C1 segment of cervical spinal cord (tissue), 14 donors: ENCODE measurements at places on chromosomes 4 and X.

DNA sequence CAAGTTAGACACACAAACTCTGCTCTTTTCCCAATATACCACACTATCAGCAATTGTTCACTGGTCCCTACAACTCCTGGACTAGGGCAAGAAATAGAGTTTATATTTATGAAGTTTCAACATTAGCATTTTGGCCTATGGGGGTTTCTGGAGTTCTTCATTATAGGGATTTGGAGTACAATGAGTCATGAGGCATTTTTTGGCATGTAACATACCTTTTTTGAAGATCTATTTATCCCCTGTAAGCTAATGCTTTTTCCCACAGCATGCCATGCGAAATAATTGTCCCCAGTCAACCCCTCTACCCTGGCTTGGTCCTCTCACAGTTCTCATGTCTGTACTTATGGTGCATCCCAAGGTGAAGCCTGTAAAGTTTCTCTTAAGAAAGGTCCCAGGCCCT, 36.7 kb upstream of the EDA2R start:
- DNase-seq = no peak

- DNase-seq = no peak
These were observed 8.5 kb downstream of the OTUD4 start for GRCh38 chr4:145171911-145172310.

- no peak for DNase-seq
These were observed 47.8 kb downstream of the APLN start for GRCh38 chrX:129606918-129607317.

DNA sequence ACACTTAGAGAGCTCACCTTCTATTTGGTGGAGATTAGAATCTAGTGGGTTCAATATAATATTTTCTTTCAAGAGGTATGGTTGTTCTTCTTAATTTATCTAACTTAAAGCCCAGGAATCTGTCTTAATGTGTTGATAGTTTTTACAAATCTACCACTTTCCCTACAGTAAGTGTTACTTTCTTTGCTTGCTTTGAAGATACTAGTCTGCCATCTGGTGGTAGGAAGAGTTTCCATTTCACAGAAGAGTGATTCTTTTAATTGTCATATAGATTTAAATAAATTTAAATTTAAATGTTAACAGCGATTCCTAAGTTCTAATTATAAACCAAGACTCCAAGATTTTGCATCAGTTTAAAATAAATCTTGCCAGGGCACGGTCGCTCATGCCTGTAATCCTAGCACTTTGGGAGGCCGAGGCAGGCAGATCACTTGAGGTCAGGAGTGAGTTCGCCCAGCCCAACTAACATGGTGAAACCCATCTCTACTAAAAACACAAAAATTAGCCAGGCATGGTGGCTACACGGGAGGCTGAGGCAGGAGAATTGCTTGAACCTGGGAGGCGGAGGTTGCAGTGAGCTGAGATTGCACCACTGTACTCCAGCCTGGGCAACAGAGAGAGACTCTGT, 43.5 kb downstream of the NUDT9 start:
- no peak for DNase-seq

DNA sequence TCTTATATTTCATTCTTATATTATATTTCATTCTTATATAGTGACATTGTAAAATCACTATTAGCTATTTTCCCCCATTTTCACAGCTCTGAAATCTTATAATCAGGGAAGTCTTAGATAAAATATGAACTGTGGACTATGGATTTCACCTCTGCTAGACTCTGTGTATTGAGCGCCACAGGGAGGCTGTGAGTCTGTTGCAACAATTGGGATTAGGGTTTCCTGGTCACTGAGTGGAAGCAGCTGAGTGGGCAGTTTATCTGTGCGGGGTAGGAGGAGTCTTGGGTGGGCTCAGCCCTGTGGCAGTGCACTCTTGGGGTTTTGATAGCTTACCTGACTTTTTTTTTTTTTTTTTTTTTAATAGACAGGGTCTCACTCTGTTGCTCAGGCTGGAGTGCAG, 249.5 kb downstream of the PTTG2 start:
- no peak for DNase-seq

DNA sequence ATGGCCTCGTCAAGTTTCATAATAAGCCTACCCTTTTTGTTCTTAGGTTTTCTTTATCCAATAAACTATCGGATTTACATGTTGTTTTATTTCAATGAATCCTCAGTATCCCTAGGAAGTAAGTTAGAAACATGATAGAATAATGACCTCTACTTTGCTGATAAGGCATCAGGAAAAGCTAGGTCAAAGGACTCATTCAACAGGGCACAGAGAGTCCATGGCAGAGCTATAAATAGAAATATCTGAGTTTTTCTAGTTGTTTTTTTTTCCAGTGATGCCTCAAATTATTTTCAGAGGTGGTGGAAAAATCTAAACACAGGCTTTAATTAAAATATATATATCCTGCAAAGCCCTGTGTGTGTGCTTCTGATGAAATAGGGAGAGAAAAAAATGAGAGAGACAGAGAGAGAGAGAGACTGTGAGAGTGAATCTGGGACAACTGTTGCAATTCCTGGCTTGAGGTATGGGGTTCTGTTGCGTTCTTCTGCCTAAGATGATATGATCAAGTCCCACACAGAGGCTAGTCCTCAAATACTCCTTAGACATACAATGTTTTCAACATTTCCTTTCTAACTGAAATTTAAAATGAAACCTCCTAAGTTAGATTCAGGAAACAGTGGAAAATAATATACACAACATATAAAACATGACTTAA, 139.9 kb downstream of the HDX start:
- DNase-seq = no peak

DNA sequence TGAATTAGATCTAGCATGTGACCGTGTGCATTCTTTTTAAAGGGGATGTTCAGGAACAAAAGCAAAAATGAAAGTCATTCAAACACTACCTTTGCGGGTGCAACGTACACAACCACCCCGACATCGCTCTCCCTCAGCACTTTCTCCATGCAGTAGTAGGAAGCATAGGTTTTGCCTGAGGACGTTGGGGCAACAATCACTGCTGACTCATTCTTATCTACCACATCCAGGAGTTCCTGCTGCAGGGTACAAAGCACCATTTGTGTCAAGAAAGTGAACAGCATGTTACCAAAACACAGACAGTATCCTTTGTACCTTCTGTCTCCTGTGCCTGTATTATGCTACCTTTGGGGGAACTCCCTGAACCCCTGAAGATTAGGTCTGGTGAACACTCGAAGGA, 58.6 kb downstream of the DDX60L start:
- no peak for DNase-seq

DNA sequence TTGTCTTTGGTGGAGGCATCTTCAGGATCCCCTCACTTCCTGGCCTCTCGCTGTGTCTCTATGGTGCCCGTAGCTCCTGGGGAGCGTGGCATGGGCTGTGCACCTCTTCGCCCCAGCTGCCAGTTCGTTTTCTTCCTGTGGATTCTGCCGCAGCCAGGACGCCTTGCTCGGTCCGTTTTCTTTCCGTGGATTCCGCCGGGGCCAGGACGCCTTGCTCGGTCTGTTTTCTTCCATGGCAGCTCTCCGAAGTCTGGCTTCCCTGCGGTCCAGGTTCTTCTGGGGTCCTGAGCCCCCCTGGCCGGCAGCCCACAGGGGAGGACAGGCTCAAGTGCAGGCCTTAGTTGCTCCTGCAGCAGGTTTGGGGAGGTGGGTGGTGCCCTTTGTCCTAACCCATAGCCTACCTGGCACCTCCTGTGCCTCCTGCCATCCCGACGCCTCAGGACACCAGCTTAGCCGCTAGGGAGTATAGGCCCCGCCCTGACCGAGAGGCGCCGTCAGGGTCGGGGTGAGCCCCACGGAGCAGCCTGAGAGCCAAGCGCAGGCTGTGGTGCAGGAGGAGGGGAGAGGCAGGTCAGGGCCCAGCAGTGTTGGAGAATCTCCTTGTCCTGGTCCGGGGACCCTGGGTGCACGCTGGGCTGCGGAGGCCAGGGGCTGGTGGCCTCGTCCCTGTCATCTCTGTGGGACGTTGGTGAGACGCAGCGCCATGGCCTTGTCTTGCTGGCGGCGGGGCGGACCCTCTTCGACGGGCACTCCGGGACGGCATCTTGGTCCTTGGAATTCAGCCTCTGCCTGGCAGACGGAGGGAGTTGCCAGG, 27.1 kb downstream of the UVSSA start:
- no peak for DNase-seq

- no peak for DNase-seq
These were observed 155.0 kb upstream of the MAP3K15 start for GRCh38 chrX:19670321-19670750.

DNA sequence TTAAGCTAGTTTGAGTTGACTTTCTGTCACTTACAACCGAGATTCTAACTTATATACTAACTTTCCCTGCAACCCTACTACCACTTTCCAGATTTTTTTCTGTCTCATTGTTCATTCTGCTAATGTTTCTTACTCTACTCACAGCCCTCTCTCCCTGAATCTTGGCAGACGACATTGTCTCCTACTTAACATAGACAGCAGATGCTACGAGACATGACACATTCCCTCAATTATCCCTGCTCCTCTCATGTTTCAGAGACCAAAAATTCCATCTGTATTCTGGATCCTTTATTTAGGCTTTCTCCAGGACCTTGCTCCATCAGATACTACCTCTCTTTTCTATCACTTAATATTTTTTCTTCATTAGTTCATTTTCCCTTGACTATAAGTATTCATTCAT, 379.1 kb upstream of the TEX13C start:
- DNase-seq = no peak

GRCh38 chr4:138716559-138717335, 298.8 kb upstream of the NOCT start:
- DNase-seq = no peak

DNA sequence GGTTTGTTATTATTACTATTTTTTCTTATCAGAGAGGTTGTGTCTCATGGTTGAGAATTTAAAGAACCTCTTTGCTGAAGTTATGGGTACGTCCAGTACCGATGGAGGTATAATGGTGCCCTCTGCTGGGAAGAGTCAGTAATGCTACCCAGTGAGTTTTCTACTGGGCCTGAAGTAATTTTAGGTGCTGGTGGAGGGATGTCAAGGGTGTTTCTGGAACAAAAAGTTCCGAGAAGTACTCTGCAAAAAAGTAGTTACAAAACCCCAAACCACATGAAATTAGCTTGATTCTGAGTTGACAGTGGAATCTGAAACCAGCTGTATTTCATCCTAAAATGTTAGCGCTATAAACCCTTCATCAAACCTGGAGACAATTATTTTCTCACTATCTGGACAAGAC, 102.5 kb upstream of the MID1 start:
- peak; percentile 0 for DNase-seq

DNA sequence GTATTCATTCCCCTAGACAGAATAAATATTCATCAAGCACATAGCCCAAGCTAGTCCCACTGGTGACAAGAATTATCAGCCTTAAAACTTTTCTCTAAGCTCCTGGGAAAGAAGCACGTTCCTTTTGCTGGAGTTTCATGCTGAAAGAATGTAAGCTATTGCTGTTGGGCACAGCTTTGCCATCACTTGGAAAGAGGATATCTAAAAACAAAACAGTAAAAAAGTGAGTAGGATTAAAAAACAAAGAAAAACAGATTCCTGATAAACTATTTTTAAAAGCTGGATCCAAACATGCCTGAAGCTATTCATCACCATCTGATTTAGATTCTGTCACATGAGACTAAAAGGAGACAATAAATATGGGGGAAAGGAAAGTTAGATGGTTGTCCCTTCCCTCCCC, 176.8 kb downstream of the SCFD2 start:
- no peak for DNase-seq

GRCh38 chrX:132257116-132257515, 37.9 kb upstream of the RAP2C start:
- DNase-seq = no peak

DNA sequence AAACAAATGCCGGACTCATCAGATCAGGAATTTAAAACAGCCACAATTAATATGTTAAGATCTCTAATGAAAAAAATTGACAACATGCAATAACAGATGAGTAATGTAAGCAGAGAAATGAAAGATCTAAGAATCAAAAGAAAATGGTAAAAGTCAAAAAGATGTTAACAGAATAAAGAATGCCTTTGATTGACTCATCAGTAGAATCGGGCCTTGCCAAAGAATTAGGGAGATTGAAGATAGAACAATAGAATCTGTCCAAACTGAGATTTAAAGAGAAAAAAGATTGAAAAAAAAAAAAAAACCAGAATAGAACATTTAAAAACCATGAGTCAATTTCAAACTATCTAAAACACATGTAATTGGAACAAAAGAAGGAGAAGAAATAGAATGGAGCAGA, 25.9 kb upstream of the GUCY1A1 start:
- DNase-seq = no peak

DNA sequence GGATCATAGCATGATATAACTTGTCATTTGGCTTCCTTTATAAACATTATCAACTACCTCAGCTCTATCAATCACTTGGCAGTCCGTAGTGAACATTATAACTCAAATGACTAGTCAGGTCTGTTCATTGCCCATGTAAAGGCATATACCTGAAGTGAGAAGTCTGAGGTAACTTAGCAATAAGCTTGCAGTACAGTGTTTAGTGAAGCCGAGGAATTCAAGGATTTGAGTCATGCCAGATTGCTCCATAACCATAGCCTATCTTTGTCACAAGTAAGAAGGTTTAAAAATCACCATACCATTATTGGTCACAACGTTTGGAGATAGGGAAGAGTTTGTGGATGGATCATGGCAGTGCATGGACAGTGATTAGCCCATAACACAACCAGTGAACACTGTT, 41.6 kb downstream of the AR start:
- no peak for DNase-seq

- no peak for DNase-seq
These were observed 503.5 kb downstream of the MID1IP1 start for GRCh38 chrX:39304746-39305145.

GRCh38 chr4:127829014-127829413, 46.9 kb downstream of the HSPA4L start:
- no peak for DNase-seq

- DNase-seq = no peak
These were observed 17.9 kb upstream of the ADRA2C start for GRCh38 chr4:3748136-3748898.

DNA sequence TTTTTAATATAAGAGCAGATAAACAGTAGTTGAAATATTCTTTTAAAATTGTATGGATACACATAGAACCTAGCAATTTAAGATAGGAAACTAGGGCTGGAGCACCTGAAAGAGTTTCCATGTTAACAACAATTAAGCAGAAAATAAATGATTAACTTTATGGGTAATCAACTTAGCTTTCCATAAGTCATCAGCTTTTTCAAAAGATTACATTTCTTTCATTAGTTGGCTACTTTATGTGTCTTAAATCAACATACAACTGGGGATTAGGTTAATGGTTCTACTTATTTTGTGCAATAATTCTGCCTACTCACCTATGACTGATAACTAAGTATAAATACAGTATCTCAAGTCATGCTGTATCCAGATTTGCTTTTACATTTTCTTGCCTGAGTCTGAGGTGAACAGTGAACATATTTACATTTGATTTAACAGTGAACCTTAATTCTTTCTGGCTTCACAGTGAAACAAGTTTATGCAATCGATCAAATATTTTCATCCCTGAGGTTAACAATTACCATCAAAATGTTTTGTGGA, at the start of gene ANXA10:
Gene ANXA10 (plus strand): TSS at position 362 of the 537 bp plus-strand sequence. CDS start 164 bp downstream, at position 526.
- no peak for DNase-seq

DNA sequence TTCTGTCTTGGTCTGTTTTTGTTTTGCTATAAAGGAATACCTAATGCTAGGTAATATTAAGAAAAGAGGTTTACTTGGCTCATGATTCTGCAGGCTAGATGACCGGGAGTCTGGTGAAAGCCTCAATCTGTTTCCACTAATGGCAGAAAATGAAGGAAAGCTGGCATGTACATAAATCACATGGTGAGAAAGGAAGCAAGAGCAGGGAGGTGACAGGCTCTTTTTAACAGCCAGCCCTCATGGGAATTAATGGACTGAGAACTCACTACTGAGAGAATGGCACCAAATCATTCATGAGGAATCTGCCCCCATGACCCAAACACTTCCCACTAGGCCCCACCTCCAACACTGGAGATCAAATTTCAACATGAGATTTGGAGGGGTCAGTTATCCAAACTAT, 27.6 kb downstream of the SATL1 start:
- DNase-seq = no peak
